ENCODE measurements at places on chromosomes 7 and 10.

DNA sequence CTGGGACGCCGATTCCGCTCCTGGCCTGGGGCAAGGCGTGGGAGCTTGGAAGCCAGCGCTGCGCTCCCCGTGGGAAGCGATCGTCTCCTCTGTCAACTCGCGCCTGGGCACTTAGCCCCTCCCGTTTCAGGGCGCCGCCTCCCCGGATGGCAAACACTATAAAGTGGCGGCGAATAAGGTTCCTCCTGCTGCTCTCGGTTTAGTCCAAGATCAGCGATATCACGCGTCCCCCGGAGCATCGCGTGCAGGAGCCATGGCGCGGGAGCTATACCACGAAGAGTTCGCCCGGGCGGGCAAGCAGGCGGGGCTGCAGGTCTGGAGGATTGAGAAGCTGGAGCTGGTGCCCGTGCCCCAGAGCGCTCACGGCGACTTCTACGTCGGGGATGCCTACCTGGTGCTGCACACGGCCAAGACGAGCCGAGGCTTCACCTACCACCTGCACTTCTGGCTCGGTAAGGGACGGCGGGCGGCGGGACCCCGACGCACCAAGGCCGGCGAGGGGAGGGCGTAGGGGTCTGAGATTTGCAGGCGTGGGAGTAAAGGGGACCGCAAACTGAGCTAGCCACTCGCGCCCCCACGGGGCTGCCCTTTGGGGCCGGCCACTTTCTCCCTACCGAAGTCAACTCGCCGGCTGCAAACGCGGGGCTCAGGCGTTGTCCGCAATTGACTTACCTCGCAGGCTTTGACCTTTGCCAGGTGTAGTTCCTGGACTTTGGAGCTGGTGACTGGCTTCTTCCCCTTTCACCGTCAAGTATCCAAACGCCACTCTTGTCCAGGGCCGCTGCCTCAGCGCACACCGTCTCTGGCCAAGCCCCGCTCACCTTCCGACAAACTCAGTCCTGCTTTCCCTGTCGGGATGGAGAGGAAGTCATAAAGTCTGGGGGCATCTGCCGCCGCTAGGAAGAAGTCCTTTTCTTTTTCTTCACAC lies at the start of gene SCIN:
Gene SCIN (plus strand): TSS at position 187 of the 928 bp plus-strand sequence. CDS start 67 bp downstream, at position 254.
- no peak for DNase-seq

DNA sequence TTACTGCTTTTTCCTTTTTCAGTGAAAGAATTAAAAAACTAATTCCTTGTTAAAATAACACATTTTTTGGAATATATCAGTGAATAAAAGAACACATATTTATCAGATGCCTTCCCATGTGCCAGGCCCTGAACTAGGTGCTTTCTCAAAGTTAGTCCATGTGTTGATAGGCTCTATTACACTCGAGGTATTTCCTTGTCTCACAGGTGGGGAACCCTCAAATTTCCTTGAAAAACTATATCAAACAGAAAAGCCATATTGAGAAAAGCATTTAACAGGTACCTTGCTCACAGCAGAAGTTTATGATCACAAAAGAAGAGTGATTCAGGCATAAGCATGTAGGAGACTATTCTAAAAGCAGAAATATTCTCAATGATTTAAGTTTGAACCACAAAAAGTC lies 75.6 kb upstream of the OGDHL start:
- no peak for DNase-seq

DNA sequence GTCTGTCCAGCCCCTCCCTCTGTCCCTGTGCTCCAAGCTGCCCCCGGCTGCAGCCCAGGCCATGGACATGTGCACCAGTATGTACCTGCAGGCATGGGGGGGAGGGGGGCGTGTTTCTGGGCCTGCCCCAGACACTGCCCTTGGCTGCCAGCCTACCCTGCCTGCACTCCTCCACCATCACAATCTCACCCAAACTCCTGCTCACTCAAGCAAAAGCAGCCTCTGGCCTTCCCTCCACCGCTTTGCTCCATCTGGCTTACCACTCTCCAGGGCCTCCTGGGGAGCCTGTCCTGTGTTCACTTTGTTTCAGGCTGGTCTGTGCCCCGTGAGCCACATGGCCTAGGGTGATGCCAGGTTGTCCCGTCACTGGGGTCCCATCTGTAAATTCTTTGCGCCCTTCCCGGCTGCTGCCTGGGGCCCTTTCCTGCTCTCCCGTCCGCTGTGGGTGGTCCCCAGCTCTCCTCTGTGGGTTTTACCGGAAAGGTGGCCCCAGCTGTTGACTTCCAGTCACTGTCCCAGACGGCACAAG lies 33.3 kb upstream of the PPIF start:
- DNase-seq: no peak

GRCh38 chr7:140170375-140170774 lies 6.4 kb downstream of the KDM7A start:
- DNase-seq: no peak

- no peak for DNase-seq
These were observed 107.1 kb upstream of the FAM20C start for GRCh38 chr7:85074-85882.

- DNase-seq: no peak
These were observed 9.2 kb upstream of the SYPL1 start for GRCh38 chr7:106121189-106121810.

GRCh38 chr7:33596686-33597085 lies 308.7 kb upstream of the BMPER start:
- DNase-seq: no peak

GRCh38 chr7:125878988-125879387 lies 949.4 kb upstream of the POT1 start:
- no peak for DNase-seq

GRCh38 chr10:89741126-89741762 lies 39.9 kb downstream of the KIF20B start:
- no peak for DNase-seq

GRCh38 chr10:71392292-71392691 lies 4.4 kb upstream of the CDH23 start:
- no peak for DNase-seq

- no peak for DNase-seq
These were observed 398.8 kb downstream of the TFEC start for GRCh38 chr7:115631782-115632181.

DNA sequence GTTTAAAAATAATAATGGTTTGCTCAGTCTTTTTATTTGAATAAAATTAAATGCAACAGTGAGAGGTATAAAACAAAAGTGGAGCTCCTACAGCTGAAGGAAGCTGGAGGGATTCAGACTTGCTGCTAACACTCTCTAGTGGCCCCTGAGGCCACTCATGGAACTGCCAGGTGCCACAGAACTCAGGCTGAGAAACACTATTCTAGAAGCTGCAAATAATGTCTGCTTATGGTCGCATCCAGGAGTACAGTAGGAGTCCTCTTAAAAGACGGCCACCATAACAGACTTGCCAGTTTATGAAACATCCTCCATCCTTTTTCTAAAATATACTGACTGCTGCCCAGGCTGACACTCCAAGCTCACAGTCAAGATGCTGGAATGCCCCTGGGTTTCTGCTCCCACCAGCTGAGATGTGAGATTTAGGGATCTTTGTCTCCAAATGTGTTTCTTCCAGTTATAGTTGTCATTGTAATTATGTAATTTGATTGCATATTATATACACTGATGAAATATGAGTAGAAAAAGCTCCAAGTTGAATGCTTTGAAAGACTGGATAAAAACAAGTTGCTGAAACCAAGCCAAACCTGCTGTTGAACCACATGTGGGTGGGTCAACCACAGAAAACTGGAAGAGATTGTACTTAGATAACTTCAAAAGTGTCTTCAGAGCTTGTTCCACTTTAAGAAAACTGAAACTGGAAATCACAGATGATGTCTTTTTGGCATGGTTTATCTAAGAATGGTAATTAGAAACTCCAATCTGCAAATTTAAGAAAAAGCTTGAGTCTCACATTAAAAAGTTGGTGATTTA lies 213.7 kb upstream of the AOAH start:
- DNase-seq: no peak

GRCh38 chr7:150406312-150406566 lies 27.1 kb downstream of the ZNF775 start:
- DNase-seq: no peak

DNA sequence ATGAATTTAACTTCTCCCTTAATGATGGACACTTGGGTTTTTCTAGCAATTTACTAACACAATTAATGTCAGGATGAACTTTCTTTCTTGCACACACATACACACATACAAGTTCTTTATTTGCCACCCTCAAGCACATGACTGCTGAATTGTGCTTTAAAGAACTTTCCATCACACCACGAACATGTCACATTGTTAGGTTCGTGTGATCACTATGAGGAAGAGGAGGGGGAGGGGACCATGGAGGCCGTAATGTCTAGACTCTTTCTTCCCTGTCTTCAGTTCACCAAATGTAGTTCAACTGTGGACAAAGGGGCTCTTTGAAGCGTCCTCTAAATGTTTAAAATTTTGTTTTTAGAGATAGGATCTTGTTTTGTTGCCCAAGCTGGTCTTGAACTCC lies 31.0 kb downstream of the NUP42 start:
- DNase-seq: no peak

GRCh38 chr7:117097860-117098259 lies 144.6 kb downstream of the ST7 start:
- no peak for DNase-seq

DNA sequence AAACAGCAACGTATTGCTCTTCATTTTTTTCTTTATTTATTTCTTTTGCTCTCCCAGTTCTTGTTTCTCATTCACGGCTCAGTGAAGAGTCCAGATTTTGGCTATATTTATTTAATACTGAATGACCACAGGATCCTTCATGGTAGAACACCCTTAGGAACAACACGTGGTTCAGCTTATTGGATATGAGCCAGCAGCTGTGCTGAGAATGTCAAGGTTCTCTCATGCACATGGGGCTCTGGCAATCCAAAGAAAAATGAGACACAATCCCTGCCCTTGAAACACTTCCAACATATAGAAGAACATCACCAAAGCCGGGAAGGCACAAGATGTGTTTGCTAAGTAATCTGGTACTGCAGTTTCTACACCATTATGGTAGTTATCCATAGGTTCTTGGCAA lies 852.9 kb downstream of the SORCS1 start:
- no peak for DNase-seq

GRCh38 chr10:50917486-50917885 lies 32.1 kb upstream of the A1CF start:
- no peak for DNase-seq

DNA sequence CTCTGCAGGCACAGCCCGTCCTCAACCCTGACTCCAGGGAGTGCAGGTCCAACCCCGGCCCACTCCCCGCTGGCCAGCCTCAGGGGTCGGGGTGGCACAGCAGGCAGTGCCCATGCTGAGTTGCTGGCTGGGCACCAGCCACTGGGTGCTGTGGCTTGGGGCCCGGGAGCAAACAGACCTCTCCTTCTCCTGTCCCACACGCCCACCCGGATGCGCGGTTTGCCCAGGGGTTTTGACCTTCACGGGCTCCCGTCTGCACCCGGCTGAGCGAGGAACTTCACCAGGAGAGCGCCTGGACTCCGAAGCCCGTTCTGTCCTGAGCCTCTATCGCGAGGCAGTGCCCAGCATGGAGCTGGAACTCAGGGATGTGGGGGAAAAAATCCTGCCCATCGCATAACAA lies 2.6 kb upstream of the GRIFIN start:
- DNase-seq: no peak

DNA sequence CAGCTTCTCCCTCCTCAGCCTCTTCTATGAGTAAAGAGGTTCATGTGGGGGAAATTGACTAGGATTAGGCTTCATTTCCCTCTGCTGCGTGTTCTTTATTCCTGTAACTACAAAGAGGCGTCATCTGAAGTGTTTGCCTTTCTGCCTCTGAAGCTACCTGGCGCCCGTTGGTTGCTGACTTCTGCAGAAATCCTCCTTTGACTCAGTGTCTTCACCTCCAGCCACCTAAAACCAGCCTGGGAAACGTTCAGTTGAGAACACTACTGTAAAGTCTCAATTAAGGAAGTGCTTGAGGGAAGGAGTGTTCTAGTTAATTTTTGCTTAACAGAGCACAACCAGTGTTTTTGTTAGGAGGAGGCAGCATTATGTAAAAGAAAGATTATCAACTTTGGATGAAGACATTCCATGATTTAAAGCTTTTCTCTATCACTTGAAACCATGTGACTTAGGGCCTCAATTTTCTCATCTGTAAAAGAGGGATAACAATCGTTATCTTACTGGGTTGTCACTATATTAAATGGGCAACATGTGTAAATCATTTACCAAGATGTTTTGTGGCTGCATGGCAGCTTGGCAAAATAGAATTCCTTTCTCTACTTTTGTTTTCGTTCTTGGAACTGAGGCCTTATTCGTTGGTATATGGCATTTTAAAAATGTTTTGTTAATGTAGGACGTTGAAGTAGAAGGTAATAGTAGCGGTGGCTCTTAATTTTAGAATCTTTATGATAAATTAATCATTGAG lies 642.9 kb downstream of the SDK1 start:
- no peak for DNase-seq

DNA sequence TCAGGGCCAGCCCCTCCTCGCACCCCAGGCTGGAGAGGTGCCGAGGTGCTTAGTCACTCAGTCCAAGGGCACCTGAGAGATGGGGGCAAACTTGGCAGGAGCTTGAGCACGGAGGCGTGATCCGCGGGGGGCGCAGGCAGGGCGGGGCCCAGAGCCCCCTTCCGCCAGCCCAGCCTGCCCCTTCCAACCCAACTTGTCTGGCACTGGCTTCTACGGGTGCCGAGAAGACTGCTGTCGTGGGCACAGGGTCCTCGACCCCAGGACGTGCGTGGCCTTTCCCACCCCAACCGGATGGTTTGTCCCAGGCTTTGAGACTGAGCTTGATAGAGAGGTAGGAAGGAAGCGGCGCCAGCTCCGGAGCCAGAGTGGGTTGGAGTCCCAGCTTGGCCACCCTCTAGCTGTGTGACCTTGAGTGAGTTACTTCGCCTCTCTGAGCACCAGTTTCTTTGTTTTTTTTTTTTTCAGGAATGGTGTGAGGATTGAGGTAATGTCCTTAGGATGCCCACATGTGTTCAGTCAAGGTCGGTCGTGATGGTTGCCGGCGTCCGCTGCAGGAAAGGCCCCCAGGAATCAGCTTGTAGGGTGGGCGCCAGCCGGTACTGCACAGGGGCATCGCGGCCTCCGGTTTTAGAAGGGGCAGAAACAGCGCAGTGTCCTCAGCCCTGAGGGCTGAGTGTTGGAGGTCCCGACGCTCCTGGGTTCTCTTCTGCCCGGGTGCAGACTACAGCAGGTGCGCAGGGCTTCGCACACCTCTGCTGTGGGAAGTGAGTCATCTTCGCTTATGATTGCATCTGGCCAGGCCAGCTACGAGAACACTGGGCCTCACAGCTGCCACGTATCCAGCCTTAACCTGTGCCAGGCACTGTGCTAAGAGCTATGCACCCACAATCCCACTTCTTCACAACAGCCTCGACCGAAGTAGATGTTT lies 28.6 kb upstream of the VAX1 start:
- DNase-seq: no peak

- no peak for DNase-seq
These were observed 120.9 kb downstream of the TWIST1 start for GRCh38 chr7:18996583-18996982.

All from AG04449 (cell line).